CD4-positive, alpha-beta T cell treated with Interleukin-1 beta for 1 hour (primary cell): ENCODE measurements at places on chromosomes 16 and 17.

DNA sequence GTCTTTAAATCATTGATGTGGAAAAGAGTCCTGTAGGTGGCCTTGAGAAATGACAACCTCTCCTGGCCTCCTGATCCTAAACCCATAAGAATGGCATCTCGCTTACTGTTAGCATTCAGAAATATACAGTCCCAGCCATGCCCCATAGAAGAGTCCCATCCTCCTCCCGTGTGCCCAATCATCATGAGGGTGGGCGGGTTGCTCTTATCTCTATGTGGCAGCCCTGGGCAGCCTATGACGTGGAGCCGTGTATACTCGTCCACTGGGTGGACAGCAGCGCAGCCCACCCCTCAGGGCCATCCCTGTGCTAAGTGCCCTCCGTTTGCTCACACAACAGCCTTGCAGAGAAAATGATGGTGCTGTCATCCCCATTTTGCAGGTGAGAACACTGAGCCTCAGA is 105.3 kb downstream of the AMFR start:
- no peak for DNase-seq

- DNase-seq = no peak
Observed at GRCh38 chr17:72681844-72682243, 410.6 kb downstream of the SLC39A11 start.

- DNase-seq = no peak
Observed at GRCh38 chr17:77424585-77425344, 284.0 kb downstream of the SEC14L1 start.

- no peak for DNase-seq
Observed at GRCh38 chr17:17054636-17055035, 12.4 kb downstream of the MPRIP start.

- no peak for DNase-seq
Observed at GRCh38 chr17:34424814-34425491, 61.9 kb upstream of the CCL1 start.

GRCh38 chr16:69917739-69918138 is 33.4 kb upstream of the CLEC18A start:
- no peak for DNase-seq

DNA sequence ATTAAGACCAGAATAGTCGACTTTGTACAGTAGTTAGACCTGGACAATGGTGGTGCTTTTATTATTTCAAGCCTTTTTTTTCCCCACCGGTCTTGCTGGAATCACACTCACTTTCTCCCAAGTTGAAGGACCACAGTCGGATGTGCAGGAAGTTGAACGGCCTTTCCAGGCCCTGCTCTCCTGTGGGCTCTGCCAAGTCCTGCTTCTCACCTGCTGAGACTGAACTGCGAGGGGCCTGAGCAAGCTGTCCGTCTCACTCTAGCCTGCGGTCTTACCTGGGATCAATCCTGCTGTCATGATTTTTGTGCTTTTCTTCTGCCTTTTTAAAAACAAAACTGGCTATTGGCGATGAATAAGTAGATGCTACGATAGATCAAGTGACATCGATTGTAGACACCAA is 1.3 kb downstream of the TLCD3A start:
- DNase-seq = no peak

- DNase-seq = no peak
Observed at GRCh38 chr17:33981711-33982601, 273.1 kb upstream of the CCL2 start.

DNA sequence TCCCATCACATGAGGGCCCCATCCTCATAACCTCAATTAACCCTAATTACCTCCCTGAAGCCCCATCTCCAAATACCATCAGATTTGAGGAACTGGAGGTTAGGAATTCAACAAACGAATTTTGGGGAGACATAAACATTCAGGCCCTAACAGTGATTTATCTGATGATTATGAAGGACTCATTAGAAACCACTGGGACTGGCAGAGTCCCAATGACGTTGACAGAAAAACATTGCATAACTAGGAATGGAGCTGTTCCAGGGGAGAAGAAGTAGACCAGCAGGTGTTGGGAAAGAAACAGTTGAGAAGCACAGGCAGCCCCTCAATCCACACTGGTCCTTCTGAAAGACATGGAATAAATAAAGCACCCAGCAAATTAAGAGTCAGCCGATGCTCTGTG is 282.0 kb downstream of the MAP2K4 start:
- no peak for DNase-seq

GRCh38 chr16:74275031-74275636 is 21.5 kb upstream of the PSMD7 start:
- DNase-seq = no peak

GRCh38 chr16:23944381-23944780 is 108.6 kb downstream of the PRKCB start:
- no peak for DNase-seq
